ENCODE measurements at places on chromosomes 13 and 19.

DNA sequence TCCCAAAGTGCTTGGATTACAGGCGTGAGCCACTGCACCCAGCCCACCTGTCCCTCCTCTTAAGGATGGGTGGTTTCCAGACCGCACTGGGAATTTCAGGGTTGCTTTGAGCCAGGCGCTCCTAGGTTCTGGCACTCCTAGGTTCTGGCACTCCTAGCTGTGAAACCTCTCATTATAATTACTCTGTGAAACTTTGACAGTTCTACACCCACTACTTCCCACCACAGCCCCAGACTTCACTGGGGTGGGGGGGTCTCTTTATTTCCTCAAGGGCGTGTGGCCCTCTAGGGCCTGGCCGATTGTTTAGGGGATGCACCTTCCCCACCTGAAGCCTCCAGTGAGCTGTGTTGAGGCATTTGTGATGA lies 2.3 kb upstream of the ADAMTS10 start:
- no peak for DNase-seq

GRCh38 chr13:100859861-100860260 lies 185.3 kb upstream of the TMTC4 start:
- DNase-seq: no peak

GRCh38 chr13:90683711-90684131 lies 663.8 kb upstream of the MIR17HG start:
- DNase-seq: no peak

DNA sequence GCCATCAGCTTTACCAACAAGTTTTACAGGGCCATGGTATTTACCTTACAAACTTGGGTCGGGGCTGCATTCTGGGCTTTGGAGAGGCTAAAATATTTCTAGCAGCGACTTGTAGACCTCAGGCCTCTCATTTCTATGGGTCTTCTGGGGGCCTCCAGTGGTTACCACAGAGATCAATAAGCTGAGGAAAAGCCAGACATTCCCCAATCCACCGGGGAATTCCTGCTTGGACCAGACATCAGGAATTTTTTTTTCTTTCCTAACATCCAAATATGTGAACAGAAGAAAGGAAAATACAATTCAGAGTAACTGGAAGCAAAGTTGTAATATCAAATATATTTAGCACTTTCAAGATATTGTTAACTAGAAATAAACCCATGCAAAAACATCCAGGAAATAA lies 1.5 kb downstream of the DZIP1 start:
- DNase-seq: no peak

- DNase-seq: no peak
Observed at GRCh38 chr13:108681986-108682575, 52.7 kb downstream of the MYO16 start.

GRCh38 chr19:7227735-7228134 lies 66.5 kb downstream of the INSR start:
- no peak for DNase-seq

GRCh38 chr19:21655540-21656126 lies 111.7 kb downstream of the ZNF100 start:
- DNase-seq: no peak

- DNase-seq: peak; percentile 62
Observed at GRCh38 chr13:22278336-22278929, 607.6 kb downstream of the FGF9 start.

DNA sequence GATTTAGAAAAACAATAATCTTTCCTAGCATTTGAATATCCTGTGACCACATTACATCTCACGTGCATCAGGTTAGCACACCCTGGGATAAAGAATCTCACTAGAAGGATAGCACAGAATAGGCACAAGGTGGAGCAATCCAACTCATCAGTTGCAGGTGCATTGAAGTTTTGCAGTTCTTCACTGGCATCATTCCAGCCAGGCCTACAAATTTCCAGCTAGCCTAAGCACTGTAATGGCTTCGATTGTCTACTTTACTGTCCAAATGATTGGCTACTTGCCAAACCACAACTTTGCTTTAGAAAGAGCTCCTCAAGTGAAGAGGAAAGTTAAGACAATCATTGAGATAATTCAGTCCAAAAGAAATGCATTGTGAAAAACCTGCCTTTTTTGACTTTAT lies 89.5 kb downstream of the SPRY2 start:
- no peak for DNase-seq

- no peak for DNase-seq
Observed at GRCh38 chr19:29293292-29293691, 80.3 kb upstream of the UQCRFS1 start.

GRCh38 chr13:61777899-61778298 lies 362.2 kb upstream of the PCDH20 start:
- DNase-seq: no peak

DNA sequence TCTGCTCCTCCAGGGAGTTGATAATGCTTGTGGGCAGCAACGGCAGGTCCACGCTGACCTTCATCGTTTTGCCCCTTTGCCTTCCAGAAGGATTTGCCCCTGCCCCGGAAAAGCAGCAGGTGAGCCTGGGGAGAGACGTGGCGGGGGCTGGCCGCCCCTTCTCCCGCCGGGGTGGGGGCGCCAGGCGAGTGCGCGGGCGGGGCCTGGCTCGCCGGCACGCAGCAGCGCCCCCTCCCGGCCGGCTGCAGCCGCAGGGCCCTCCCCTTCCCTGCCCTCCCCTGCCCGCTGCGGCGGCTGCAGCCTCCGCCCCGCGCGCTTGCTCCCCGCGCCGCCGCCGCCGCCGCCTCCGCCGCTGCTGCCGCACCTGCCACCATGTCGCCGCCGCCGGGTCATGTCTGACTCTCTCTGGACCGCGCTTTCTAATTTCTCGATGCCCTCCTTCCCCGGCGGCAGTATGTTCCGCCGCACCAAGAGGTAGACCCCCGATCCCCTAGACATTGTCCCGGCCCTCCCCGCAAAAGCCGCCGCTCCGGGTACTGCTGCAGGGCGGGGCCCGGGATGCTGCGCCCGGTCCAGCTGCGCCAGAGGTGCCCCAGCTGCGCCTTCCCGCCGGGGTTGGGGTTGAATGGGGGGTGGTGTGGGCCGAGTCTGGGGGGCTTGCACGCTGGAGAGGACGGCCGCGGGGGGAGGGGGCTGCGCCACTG lies at the start of gene MAST1:
Gene MAST1 (plus strand): TSS at position 334 of the 704 bp plus-strand sequence. CDS start 58 bp downstream, at position 392.
- DNase-seq: no peak

DNA sequence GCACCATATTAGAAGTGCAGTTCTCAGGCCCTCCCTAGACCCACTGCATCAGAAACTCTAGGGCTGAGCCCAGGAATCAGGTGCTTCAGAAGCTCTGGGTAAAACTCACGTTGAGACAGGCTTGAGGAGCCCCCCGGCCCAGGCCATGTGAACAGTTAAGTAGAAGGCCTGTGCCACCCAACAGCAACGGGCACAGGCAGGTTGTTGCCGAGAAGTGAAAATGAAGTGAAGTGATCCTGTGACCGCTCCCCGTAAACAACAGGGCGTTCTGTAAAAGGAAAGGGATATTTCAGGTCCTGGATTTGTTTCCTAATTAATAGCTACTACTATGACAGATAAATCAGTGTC lies 128.8 kb downstream of the ATP11A start:
- DNase-seq: no peak

DNA sequence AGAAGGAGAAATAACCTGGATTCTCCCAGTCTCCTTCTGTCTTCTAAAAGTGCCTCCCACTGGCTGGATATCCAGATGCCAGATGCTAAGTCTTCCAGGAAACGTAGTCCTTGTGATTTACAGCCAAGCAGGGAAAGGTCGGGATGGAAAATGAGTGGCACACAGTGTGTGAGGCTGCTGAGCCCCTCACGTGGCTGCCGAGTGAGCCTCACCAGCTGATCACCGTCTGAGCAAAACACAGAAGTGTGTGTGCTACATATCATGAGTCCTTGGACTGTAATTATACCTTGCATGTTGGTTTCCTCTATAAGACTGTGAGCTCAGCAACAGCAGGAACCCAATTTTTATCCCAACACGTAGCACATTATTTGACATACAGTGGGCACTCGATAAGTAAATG lies 15.1 kb downstream of the LHFPL6 start:
- DNase-seq: no peak

- DNase-seq: no peak
Observed at GRCh38 chr19:5993648-5994358, 15.9 kb upstream of the RANBP3 start.

- no peak for DNase-seq
Observed at GRCh38 chr19:48296963-48297734, 27.3 kb downstream of the ZNF114 start.

DNA sequence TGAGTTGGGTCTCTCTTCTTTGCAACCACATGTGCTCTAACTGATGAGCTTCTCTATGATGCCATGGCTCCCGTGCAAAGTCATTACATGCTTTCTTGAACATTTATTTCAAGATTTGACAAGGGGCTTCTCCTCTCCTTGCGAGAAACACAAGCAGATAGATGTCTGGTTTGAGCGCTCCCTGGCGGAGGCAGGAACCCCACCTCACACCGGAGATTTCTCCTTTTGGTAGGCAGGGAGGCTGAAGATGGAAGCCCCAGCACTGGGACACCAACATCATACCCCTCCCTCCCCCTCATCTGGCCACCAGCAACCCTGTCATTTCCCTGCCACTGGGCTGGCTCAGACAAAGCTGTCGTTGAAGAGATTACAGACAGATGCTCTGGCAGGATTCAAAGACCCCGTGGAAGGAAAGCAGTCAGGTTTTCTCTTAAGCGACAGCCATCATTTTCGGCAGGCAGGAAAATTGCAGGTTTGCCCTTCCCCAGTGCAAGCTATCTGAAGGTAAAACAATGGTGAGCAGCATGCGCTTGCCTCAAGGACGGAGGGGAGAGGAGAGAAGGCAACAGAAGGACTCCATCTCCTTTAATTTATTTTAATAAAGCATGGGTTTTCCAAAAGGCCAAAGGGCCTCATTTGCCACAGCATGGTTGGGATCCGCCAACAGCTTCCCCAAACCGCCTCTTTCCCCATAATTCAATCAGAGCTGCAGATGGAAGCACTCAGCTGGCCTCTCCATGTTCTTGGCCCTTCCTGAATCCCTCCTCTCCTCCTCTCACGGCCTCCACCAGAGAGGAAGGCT lies 344.1 kb upstream of the TSHZ3 start:
- no peak for DNase-seq

DNA sequence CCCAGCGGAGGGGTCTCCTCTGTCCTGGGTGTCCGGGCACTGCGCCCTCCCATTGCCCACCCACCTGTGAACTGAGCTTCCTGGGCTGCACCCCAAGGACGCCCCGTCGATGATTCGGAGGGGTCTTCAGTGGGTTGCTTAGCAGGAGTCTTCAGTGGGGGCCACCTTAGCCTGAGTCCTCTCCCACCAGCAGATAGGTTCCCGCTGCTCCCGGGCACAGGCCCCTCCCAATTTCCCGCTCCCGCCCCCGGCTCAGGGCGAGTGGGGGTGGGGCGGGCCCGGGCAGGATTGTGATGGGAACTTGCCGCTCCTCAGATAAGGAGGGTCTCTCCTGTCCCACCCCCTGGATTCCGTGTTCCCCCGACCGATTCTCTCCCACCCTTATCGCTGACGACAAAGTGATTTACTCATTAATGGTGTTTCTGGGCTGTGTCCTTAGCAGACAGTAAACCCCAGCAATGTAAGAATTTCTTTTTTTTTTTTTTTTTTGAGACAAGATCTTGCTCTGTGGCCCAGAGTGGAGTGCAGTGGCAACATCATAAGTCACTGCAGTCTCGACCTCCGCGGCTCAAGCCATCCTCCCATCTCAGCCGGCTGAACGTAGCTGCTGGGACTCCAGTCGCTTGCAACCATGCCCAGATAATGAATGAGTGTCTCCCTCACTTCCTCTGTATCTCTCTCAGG lies 655 bp upstream of the S1PR5 start:
- no peak for DNase-seq

DNA sequence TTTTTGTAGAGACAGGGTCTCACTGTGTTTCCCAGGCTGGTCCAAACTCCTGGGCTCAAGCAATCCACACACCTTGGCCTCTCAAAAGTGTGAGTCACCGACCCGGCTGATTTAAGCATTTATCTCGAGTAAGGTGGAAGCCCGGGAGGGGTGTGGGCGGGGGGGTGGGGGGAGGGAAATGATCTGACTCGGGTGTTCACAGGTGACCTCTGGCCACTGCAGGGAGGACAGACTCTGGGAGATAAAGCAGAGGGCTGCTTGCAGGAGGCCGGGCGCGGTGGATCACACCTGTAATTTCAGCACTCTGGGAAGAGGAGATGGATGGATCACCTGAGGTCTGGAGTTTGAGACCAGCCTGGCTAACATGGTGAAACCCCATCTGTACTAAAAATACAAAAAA lies 7.9 kb downstream of the DENND1C start:
- DNase-seq: no peak

GRCh38 chr19:48625891-48626327 lies 6.6 kb downstream of the SPHK2 start:
- DNase-seq: no peak

DNA sequence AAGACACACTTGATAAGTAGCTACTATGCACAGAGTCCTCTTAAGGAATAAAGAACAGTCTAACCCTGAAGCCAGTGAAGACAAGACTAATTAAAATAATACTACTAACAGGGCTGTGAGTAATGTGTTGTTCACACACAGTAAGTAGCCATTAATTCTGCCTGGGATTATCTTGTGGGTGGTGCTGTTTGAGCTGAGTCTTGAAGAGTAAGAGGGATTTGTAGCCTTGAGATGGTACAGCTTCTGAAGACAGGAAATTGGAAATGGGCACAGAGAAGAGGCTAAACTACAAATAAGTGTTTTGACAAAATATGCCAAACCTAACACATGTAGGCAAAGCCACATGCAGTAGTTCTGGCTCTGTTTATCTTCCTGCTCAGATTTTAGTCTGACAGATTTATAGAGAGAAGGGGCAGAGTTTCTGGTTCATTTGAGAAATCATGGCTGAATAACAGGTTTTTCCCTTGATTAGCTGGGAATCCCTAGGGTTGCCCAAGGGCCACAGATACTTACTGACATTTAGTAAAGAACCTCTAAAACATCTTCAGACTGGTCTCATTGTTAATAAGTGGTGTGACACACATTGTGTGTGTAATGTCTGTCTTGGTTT lies 38.0 kb downstream of the ITGBL1 start:
- DNase-seq: no peak

DNA sequence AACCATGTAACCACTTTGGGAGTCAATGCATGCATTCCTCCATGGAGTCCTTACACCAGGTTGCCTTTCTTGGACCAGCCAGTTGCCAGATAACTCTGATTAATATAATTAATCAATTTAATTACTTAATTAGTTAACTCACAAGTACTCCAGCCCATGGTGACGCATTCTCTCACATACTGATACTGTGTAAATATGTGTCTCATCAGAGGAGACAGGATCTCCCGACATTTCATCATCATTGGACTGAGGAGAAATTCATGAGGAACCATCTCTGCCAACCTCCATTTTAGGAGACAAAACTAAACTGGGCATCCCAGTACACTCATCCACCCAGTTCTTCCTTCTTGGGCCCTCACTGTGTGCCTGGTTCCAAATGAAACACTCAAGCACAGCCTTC lies 6.5 kb upstream of the CASP14 start:
- DNase-seq: no peak
